AG20443 (cell line): ENCODE measurements at places on chromosomes 7 and 10.

- no peak for DNase-seq
Measured at GRCh38 chr10:49768731-49769130, 6.6 kb upstream of the OGDHL start.

GRCh38 chr10:49579621-49580020 lies 30.5 kb upstream of the SLC18A3 start:
- DNase-seq, result peak; percentile 35

DNA sequence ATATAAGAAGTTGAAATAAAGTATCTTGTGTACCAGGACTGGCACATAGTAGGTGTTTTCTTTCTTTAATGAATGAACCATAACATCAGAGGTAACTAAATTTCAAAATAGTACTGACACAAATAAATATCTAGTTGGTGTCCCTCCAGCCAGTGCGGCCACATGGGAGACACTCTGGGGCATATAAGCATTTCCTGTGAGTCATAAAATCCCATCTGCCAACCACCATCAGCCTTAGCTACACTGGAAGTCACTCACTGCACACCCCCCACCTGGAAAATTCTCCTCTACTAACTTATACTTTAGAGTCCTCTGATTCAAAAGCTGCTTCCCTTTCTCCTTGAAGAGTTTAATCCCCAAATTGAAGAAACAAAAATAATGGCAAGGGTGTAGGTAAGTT lies 32.5 kb downstream of the DYDC1 start:
- peak; percentile 23 for DNase-seq

GRCh38 chr10:13869295-13869664 lies 282.5 kb downstream of the PRPF18 start:
- DNase-seq, result no peak

DNA sequence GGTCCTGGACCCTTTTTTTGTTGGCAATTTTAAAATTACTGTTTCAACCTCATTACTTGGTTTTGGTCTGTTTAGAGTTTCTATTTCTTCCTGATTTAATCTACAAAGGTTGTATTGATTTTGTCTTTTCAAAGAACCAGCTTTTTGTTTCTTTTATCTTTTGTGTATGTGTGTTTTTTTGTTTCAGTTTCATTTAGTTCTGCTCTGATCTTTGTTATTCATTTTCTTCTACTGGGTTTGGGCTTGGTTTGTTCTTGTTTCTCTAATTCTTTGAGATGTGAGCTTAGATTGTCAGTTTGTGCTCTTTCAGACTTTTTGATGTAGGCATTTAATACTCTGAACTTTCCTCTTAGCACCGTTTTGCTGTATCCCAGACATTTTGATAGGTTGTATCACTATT lies 8.5 kb upstream of the MRPS33 start:
- no peak for DNase-seq

DNA sequence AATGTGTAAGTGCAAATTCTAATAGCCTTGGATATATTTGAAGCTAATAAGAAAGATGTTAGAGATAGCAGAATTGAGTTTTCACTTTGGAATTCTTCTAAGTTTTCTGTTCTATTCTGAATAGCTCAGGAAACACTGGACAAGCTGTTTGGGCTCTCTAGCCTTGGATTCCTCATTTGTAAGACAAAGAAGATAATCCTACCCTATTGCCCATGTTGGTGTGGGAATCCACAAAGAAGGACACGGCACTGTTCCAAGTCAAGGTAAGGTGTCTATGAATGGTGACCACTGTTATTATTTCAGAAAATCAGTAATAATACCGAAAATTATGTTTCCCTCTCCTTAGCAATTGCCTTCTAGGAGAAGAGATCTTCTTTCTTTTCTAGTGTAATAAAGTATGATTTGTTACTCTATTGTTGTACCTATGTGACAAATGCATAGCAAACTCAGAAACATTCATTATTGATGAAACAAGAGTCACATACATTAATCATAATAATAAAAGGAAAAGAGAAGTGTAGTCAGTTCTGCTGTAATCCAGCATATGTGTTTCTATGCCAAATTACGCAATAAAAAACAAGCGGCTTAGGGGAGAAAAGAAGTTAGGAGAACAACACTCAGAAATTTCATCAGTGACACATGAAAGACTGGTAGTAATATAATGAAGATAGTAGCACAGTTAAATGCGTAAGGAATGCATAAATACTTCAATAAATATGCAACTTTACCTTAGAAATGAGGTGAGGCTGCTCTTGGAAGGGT lies 1012.3 kb upstream of the PHF14 start:
- no peak for DNase-seq

- DNase-seq, result no peak
Measured at GRCh38 chr10:35335133-35336083, 901 bp upstream of the CCNY start.

- no peak for DNase-seq
Measured at GRCh38 chr7:134034652-134035051, 92.5 kb upstream of the LRGUK start.

DNA sequence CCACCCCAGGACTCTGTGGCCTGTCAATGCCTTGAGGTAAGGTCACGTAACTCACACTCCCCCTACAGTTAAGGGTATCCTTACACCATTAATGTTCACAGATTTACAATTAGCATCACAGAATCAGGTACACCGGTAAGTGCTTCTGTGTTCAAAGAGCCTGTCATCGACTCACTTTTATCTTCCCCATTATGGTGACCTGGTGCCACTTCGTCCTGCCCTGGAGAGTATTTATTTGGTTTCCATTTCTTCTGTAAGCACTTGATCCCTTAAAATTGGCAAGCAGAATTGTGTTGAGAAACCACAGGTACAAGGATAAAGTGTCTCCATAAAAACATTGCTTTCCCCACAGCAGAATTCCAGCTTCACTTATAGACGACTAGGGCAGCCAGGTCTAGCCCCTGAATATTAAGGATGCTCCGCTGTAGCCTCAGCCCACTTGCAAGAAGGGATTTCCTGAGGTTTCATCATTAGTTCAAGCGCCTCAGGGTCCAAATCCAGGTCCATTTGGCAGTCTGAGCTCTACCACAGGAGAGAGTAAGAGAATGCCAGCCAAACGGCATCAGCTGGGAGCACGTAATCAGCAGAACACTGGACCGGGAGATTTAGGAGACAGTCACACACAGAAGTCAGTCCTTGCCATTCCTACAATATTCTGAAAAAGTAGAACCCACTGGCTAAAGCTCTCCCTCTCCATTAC lies 10.1 kb downstream of the ATXN7L1 start:
- DNase-seq, result no peak
